ENCODE measurements at places on chromosomes 2 and 18. TPM values are rescaled to one million over a fixed set of nuclear protein-coding genes. Genes with fewer than 3 reads are reported as not detected.

DNA sequence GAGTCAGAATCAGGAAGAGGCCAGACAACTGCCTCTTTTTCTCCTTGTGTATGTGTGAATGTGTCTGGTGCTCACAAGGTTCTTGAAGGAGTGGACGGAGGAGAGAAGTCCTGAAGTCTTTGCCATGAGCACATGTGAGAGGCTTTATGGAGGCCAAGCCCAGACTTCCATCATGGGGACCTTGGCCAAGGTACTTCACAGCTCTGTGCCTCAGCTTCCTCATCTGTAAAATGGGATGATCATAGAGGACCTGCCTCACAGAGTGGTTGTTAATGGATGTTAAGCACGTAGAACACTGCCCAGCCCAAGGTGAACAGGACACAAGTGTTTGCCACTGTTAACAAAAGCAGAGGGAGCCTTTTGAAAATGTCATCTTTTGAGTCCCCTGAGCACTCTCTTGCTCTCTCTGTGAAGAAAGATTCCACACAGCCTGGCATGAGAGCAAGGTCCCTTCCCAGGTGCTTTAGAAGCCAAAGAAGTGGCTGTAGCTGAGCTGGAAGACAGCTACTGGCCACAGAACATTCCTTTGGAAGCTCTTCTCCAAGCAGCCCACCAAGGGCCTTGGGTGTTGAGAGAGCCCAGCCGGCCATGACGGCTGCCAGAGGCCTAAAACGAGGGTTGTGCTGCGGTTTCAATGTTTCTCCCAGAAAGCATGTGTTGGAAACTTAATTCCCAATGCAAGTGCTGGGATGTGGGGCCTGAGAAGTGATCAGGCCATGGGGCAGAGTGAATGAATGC is 41.8 kb upstream of the ASPRV1 start:
- no peak for DNase-seq

DNA sequence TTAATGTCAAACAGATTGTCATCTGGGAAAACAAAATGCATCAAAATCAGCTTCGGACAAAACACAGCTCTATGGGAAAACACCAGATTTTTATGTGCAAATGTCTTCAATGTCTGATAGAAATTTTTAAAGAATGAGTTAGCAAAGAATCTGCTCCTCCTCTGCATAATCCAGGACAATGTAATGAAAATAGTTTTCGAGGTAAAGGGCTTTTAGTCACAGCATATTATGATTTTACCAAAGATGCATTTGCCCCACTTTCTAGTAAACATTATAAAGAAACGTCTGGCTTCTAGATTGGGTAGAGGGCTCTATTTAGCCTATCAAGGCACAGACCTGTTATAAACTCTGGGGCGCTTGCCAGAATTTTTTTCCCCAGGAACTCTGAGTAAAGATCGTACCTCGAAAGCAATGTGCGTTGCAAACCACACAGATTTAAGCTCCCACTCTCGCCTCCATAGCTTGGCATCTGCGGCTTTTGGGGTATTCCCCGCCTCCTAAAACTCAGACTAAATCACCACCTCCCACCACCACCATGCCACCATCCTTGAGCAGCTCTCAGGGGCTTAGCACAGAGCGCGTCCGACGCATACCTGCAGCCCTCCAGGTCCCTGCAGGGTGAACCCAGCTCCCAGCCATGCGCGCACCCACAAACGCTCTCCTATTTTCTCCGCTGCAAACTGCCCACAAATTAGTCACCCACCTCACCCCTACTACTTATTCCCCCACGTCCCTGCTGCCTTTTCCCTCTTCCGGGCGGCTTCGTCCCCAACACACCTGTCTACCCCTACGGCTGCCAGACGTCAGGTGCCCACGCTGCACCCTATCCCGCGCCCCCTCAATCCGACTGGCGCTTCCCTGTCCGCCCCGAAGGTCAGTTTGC is 829 bp downstream of the ACVR1C start:
- peak; percentile 1 for DNase-seq

DNA sequence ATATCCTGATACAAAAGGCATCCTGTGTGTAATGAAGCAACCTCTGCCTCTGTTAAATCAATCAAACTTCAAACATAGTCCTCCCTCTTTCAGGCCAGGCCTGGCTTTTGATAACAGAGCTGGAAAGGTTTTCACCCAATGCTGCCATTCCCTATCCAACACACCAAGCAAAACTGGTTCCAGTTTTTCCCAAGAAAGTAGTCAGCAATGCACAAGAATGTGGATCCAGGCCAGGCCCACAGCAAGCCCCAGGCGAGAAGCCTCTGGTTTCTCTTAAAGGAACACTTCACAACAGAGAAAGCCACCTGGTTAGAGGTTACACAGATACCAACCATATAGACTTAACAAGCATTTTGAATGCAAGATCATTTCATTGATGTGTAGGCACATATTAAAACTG is 49.2 kb upstream of the CCDC150 start:
- no peak for DNase-seq

DNA sequence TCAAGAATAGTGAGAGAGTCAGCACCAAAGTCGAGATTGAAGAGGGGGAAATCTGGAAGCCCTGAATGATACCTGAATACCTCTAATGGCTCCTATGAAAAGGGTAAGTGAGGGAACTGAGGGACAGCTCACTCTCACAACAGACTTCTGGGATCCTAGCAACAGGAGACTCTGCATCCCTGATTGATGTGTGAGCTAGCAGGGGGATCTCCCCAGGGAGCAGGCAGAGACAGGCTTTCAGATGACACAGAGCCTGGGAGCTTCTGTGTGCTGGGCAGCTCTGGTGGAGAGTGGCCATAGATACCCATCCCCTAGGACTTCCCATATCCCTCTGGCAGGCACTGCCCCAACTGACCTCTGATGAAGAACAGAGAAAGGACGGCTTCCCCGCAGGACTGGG is 206.2 kb downstream of the EXOC6B start:
- no peak for DNase-seq

DNA sequence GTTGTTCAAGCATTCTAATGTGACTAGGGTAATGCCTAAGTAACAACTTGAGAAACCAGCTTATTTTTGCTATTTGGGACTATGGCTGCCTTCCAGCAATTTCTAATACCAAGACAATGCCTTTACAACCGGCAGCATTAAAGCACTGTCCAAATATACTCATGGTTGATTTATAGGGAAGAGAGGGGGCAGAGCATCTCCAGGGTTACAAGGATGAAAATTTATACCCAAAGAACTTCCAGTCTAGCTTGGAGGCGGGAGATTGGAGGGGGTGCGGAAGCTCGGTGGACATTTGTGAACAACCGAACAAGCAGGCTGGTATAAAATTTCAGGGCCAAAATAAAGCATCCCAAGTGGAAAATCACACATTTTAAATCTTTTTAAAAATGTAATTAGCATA is 294.9 kb upstream of the STON1 start:
- no peak for DNase-seq

GRCh38 chr2:11901351-11902069 is 155.1 kb downstream of the LPIN1 start:
- no peak for DNase-seq

- no peak for DNase-seq
These were observed 50.1 kb downstream of the SPRED2 start for GRCh38 chr2:65382323-65382722.

DNA sequence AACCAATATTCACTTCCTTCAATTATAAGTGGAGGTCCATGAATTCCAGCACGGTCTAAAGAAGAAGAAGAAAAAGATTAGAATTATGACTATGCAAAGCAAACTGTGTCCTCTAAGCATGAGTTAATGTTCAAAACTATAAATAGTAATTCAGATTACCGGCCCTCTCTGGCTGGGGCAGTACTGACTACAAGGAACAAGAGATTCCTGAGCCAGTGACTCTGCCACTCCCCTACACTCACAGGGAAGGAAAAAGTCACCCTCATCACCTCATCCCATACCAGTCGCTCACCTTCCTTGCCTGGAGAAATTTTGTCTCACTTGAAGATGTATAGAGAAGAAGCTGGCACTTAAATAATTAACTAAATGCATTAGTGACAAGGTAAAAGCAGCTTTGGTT is 56.5 kb upstream of the CD302 start:
- DNase-seq: no peak

DNA sequence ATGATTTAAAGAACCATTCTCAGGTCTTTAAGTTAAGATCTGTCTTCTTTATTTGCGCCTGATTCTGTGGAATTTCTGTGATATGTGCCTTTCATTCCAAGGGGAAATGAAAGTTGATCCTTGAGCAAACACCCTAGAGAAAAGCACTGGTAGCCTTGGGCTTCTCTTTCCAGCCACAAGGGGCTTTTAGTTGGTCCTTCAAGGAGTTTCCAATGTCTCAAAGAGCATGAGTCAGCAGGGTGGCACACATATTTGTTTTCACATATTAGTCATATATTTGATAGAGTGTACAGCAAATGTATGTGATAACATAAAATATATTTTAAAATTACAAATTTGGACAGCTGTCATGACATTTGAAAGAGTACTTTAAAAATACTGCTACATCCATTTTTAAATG is 339.5 kb downstream of the TXNL1 start:
- DNase-seq: peak; percentile 75

GRCh38 chr2:5723791-5724735 is 31.9 kb downstream of the SOX11 start:
- DNase-seq: no peak

- DNase-seq: no peak
These were observed 220.9 kb downstream of the HDAC4 start for GRCh38 chr2:239179851-239180371.

DNA sequence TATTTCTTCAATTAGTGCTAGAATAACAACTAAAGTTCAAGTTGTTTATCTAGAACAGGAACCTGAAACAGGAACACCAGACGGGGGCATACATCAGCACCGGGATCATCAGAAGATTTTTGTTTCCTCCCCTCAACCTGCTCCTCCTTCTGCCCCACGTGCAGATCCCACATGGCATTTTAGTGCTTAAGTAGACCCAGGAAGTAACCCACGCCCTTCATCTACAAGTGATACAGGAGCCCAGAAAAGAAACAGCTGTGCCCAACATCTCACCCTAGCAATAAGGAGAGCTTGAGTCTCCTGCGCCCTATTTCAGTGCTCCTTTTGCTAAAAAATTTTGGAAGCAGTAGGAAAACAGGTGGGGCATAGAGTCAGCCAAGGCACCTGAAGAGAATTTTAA is 5.2 kb downstream of the ZNF385B start:
- DNase-seq: no peak

DNA sequence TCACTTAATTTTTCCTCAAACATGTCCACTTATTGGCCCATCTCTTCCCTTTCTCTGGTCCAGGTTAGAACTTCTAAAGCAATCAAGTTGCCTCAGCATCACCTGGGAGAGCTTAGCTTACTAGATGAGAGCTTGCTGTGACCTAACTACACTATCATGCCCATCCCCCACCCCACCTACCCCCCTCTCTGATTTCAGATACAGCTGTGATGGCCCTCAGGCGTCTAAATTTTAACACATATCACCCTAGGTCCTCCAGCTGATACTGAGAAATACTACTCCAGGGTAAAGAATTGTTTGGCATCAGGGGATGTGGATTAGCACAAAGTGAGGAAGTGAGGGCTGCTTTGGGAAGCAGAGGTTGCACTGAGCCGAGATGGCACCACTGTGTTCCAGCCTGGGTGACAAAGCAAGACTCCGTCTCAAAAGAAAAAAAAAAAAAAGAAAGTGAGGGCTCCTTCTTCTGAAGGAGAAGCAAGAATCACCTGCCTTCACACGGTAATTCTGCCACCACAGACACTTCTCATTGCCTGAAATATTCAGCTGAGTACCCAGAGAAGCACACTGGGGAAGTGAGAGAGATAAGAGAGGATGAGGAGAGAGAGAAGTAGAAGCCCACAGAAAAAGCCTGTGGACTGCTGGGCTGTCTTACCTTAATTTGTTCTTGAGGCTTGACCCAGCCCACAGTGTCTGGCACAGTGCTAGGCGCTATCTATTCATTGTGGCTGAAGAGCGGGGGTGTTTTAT is 263.4 kb downstream of the ASXL3 start:
- no peak for DNase-seq

- no peak for DNase-seq
These were observed 61.8 kb downstream of the NEDD4L start for GRCh38 chr18:58105888-58106260.

DNA sequence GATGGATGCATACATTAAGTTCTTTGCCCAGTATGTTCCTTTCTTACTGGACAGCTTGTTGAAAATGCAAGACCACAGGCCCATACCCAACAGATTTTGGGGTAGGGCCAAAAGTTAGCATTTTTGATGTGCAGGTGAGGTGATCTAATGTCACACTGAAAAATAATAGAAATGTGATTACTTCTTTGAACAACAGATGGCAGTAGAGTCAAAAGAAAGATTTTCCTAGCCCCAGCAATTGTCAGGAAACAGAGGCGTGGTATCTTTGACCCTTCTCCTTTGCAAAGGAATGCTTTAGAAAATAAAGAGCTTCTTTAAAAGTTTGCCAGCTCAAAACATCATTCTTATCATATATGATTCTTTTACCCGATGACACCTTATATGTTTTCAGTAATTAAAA is 343.6 kb upstream of the SYT4 start:
- DNase-seq: peak; percentile 41

- DNase-seq: no peak
These were observed 99.8 kb downstream of the AKAIN1 start for GRCh38 chr18:5097116-5097703.

DNA sequence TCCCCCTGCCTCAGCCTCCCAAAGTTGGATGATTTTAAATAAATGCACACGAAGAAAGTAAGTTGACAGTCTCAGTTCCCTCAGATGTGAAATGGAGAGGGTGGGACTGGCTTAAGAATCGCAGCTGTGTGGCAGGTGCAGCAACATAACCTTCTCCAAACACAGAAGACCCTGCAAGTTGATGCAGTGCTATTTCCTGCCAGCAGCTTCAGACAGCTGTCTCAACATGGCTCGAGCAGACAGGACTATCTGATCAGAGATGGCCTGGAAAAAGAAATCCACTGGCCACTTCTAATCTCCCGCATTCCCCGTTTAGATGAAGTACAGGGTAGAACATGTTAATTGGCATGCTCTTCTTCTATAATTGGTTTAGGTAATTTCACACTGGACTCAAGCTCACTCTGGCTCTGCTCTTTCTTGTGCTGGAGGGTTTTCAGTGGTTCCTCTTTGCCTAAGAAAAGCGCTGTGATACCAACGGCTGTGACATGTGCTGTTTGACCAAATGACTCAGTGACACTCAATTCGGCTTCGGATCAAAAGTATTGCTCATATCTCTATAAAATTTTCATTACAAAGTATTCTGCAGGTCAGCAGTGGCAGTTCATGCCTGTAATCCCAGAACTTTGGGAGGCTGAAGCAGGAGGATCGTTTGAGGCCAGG is 40.2 kb downstream of the MYOM1 start:
- no peak for DNase-seq

- DNase-seq: no peak
These were observed 162.3 kb downstream of the TGIF1 start for GRCh38 chr18:3612315-3612714.

Gene IGFBP2
- 261 TPM for polyA plus RNA-seq

Gene RUFY4
- polyA plus RNA-seq: not detected

Gene ALPG
- not detected for polyA plus RNA-seq

Gene REG3A
- not detected for polyA plus RNA-seq

Gene PARD6G
- polyA plus RNA-seq: 1.5 TPM

Gene SIX2
- 0.45 TPM for polyA plus RNA-seq

Gene UGT1A3
- polyA plus RNA-seq: not detected

Gene RAB6C
- not detected for polyA plus RNA-seq

Gene RNF125
- polyA plus RNA-seq: 0.73 TPM

Gene CPO
- not detected for polyA plus RNA-seq

Gene NPPC
- not detected for polyA plus RNA-seq
